ENCODE measurements at places on chromosomes 1 and 21.

DNA sequence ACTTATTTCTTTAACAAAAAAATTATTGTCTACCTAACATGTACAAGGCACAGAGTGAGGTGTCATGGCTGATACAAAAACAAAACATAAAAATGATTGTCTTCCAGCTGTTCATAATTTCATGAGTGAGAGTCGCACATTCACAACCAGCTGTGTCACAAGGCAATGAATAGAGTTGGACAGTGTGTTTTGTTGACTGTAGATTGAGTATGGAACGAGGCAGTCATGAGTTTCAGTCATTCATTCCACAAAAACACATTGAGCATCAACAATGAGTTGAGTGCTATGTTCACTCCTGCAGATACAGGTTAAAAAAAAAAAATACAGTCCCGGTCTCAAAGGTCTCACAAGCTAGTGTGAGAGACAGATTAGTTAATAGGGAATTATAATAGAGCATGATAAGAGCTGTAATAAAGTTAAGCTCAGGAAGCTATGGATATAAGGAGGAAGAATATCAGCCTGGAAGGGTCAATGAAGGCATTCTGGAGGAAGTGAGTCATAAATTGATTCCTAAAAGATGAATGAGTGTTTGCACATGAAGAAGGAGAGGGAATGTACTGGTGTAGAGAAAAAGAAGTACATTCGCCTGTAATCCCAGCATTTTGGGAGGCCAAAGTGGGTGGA is 47.8 kb upstream of the ARHGAP29 start:
- no peak for DNase-seq

- no peak for DNase-seq
Measured at GRCh38 chr1:90335558-90335957, 340.6 kb downstream of the ZNF326 start.

GRCh38 chr1:206136241-206136640 is 19.1 kb upstream of the AVPR1B start:
- no peak for DNase-seq

GRCh38 chr21:37338671-37339551 is 27.7 kb upstream of the DYRK1A start:
- no peak for DNase-seq

All from NCI-H510A (cell line).